Panc1 (cell line): ENCODE measurements at places on chromosomes 5 and 9.

DNA sequence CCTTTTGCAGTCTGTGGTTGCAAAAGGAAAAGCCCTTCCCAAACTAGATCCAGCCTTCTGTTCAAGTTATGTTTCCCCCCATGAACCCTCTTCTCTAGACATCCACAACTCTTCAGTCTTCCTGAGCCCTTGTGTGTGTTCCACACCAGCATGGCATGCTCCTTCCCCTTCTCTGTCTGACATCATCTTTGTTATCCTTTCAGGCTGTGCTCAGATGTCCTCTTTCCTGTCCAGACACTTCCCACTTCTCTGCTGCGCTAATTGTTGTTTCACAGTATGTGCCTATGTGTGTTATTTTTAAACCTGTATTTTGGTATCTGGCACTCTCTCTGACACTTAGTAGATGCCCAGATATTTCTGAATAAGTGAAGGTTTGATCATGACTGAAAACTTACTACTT lies 38.2 kb downstream of the FOCAD start:
- no peak for DNase-seq

DNA sequence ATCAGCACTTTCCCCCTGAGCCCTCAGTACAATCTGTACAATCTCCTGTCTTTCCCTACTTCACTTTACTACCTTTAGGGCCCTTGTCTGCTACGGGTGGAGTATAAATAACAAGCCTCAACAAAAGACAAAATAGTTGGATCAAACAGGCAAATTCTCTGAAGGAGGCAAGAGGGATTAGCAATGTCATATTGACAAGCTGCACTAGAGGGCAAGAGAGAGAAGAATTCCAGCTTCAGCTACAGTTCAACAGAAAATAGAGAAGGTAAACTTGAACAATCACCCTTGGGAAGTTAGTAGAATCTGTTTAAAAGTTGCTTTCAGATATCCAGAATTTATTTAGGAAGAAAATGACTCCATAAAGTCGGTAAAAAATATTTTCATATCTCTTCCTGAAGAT lies 68.4 kb upstream of the IZUMO3 start:
- DNase-seq, result no peak

- no peak for DNase-seq
These were observed 616.1 kb downstream of the DTWD2 start for GRCh38 chr5:118371973-118372831.

GRCh38 chr9:124839612-124840299 lies 13.5 kb upstream of the WDR38 start:
- no peak for DNase-seq

- no peak for DNase-seq
These were observed 45.3 kb upstream of the FCN1 start for GRCh38 chr9:134962973-134963364.

DNA sequence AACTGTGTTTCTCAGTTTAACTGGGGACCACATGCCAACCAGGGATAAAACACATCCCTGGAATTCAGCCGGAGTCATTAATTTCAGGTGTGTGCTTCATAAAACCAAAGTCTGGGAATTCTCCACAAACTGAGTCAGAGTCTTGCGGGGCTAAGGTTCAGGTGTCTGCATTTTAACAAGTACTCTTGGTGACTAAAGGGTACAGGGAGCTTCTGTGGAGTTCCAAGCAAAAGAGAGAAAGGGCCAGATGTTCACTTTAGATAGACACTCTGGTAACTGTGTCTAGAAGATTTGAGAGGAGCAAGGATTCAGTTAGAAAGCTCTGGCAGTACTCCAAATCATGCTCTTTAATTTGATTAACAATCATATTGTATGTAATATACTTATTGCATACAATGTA lies 4.0 kb downstream of the NADK2 start:
- DNase-seq, result no peak

DNA sequence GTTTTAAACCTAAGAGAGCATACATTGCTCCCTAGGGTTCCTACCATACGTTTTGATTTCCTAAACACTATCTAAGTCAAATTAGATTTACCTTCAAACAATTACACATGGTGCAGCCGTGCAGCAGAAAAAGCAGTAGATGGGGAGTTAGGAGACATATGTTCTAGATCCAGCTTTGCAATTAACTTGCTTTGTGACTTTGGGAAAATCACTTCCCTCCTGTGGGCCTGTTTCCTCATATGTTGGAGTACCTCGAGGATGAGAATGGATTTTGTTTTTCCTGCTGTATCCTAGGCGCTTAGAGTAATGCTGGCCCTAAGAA lies 711 bp downstream of the MRPL50 start:
- no peak for DNase-seq
